PC-9 (cell line): ENCODE measurements at places on chromosomes 12 and 14. TPM values are rescaled to one million over a fixed set of nuclear protein-coding genes. Genes with fewer than 3 reads are reported as not detected.

RFX4 gene
- total RNA-seq: not detected in 2 replicates

OAS2 gene
- 0.98 and 1.3 TPM in 2 replicates for total RNA-seq

MSRB3 gene
- total RNA-seq: 0.55 and 1.2 TPM in 2 replicates

TMTC2 gene
- 8.3 and 8.6 TPM in 2 replicates for total RNA-seq

EMP1 gene
- 542 and 909 TPM in 2 replicates for total RNA-seq

SLC11A2 gene
- 45.7 and 49.0 TPM in 2 replicates for total RNA-seq

KLHDC1 gene
- total RNA-seq: 1.2 and 3.8 TPM in 2 replicates

FRS2 gene
- total RNA-seq: 15.6 and 23.3 TPM in 2 replicates

NANOG gene
- total RNA-seq: not detected in 2 replicates

TAS2R9 gene
- not detected in 2 replicates for total RNA-seq

TMEM233 gene
- total RNA-seq: not detected in 2 replicates

BATF gene
- 55.7 and 79.0 TPM in 2 replicates for total RNA-seq

GPRC5D gene
- total RNA-seq: not detected in 2 replicates

FBLN5 gene
- total RNA-seq: not detected in 2 replicates

PHLDA1 gene
- 29.1 and 38.3 TPM in 2 replicates for total RNA-seq

GRIN2B gene
- not detected in 2 replicates for total RNA-seq

MGST1 gene
- total RNA-seq: 750 and 766 TPM in 2 replicates

MMP17 gene
- total RNA-seq: 3.3 and 5.4 TPM in 2 replicates

GPX2 gene
- 196 and 323 TPM in 2 replicates for total RNA-seq

MUCL1 gene
- not detected in 2 replicates for total RNA-seq

SLC39A9 gene
- 78.7 and 95.1 TPM in 2 replicates for total RNA-seq

OR4Q2 gene
- not detected in 2 replicates for total RNA-seq
